ENCODE measurements at places on chromosomes 5 and 9. TPM values are rescaled to one million over a fixed set of nuclear protein-coding genes. Genes with fewer than 3 reads are reported as not detected.

Gene OGN
- 45.2 TPM for total RNA-seq

Gene DAPK1
- 71.8 TPM for total RNA-seq

Gene LCN15
- not detected for total RNA-seq

DNA sequence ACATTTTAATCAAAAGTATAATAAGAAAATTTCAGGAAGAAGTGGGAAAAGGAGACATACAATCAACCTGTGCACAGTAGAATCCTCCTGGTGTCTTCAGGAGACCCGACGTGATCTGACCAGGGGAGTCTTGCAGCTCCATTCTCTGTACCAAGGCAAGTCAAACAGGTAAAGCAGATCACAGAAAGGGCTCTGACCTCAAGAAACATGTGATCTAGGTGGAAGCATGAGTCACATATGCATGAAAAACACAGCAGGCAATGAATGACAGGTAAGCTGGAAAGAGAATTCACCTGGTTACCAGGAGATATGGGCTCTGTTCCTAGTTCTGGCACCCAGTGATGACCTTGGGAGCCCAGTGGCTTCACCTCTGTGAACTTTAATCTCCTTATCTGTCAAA is 19.4 kb upstream of the FABP6 start:
- DNase-seq: no peak

GRCh38 chr5:175892015-175892800 is 20.8 kb downstream of the CPLX2 start:
- DNase-seq: no peak
